Esophagus muscularis mucosa (tissue), 4 donors: ENCODE measurements at places on chromosomes 16 and 17. TPM values are rescaled to one million over a fixed set of nuclear protein-coding genes. Genes with fewer than 3 reads are reported as not detected.

The C17orf107 gene
- 0.52 TPM for total RNA-seq

The GRAP gene
- total RNA-seq: 2.1 TPM

The POLR2A gene
- 50.8 TPM for total RNA-seq

The P2RX1 gene
- total RNA-seq: 3.7 TPM

The RNF222 gene
- total RNA-seq: not detected

The NLGN2 gene
- 23.1 TPM for total RNA-seq
